ENCODE measurements at places on chromosomes 16 and 17. TPM values are rescaled to one million over a fixed set of nuclear protein-coding genes. Genes with fewer than 3 reads are reported as not detected.

DNA sequence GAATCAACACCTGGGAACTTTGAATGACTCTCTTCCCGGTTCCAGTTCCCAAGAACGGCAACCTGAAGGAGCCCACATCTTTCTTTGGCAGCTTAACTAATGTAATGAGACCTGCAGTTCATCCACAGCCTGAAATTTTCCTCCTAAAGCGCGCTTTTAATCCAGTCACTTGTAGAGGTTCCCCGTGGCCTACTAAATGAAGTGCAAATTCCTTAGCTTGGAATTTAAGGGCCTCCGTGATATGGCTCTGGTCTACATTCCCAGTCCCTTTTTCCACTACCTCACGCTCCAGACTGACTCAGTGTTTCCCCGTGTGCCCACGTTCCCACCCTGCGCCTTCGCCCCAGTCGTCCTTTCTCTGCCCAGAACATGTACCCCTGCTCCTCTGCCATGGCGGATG is 27.2 kb downstream of the FZD2 start:
- no peaks in the 10 kb centered on the region for H3K36me3 ChIP-seq
- no peak overlapping the region for H3K27ac ChIP-seq
- peaks cover 2% of the 10 kb centered on the region for H3K27me3 ChIP-seq
- peaks cover 6% of the 10 kb centered on the region for H3K4me1 ChIP-seq

GRCh38 chr17:8577868-8578267 is 52.7 kb downstream of the MYH10 start:
- H3K4me3 ChIP-seq: no peak overlapping the region
- H3K36me3 ChIP-seq: peaks cover 17% of the 10 kb centered on the region
- no peaks in the 10 kb centered on the region for H3K4me1 ChIP-seq
- no peak for DNase-seq

- H3K4me3 ChIP-seq: no peak overlapping the region
- H3K27me3 ChIP-seq: no peaks in the 10 kb centered on the region
- H3K27ac ChIP-seq: no peak overlapping the region
Measured at GRCh38 chr17:72556944-72557826, 436.4 kb downstream of the SOX9 start.

SPATA32 gene
- total RNA-seq: under 0.01 TPM

Measured in IMR-90 (cell line).